ENCODE measurements at places on chromosomes 3 and 15. TPM values are rescaled to one million over a fixed set of nuclear protein-coding genes. Genes with fewer than 3 reads are reported as not detected.

Gene IL5RA
- not detected for polyA plus RNA-seq

Gene JAGN1
- 46.8 TPM for polyA plus RNA-seq

Gene CYP1A2
- polyA plus RNA-seq, result not detected

Gene FBXO40
- not detected for polyA plus RNA-seq

Gene FILIP1L
- 60.9 TPM for polyA plus RNA-seq

Gene PLCL2
- 1.4 TPM for polyA plus RNA-seq

Gene PLSCR4
- 40.3 TPM for polyA plus RNA-seq

Gene CCNB2
- 33.9 TPM for polyA plus RNA-seq

Gene RNU5B-1
- not detected for polyA plus RNA-seq

Gene BUB1B
- 10.2 TPM for polyA plus RNA-seq

Gene RAD18
- 17.7 TPM for polyA plus RNA-seq

Gene CHRNA7
- not detected for polyA plus RNA-seq

Gene ANKRD63
- not detected for polyA plus RNA-seq

Gene SLC2A2
- polyA plus RNA-seq, result not detected

Gene NAA50
- 154 TPM for polyA plus RNA-seq

Gene STAB1
- polyA plus RNA-seq, result not detected

Gene IL17RB
- polyA plus RNA-seq, result 0.79 TPM

Gene SPTSSB
- polyA plus RNA-seq, result not detected

Gene FETUB
- not detected for polyA plus RNA-seq

Gene TUSC7
- polyA plus RNA-seq, result not detected

Gene MYL3
- 0.68 TPM for polyA plus RNA-seq

Gene DPH3
- polyA plus RNA-seq, result 51.3 TPM

Gene CNTN6
- not detected for polyA plus RNA-seq

Gene CD86
- polyA plus RNA-seq, result not detected

Gene PARP16
- 7.7 TPM for polyA plus RNA-seq

Gene GATM
- polyA plus RNA-seq, result not detected

Gene TMCO5A
- not detected for polyA plus RNA-seq

Gene RPP25
- polyA plus RNA-seq, result 3.4 TPM

Gene C3orf22
- not detected for polyA plus RNA-seq

Gene MITF
- polyA plus RNA-seq, result 2.0 TPM

Gene SCAANT1
- not detected for polyA plus RNA-seq

Gene CLDN18
- polyA plus RNA-seq, result 0.18 TPM

Gene ZDHHC19
- polyA plus RNA-seq, result not detected

Gene CYP8B1
- polyA plus RNA-seq, result not detected

Gene RUBCN
- polyA plus RNA-seq, result 11.1 TPM

Gene GHSR
- polyA plus RNA-seq, result not detected

Gene HRH1
- polyA plus RNA-seq, result 8.1 TPM

Gene BOC
- polyA plus RNA-seq, result 21.6 TPM

Gene SEMA3B
- 7.6 TPM for polyA plus RNA-seq

Gene OR5K2
- not detected for polyA plus RNA-seq

Gene SLC15A2
- not detected for polyA plus RNA-seq

Gene CCRL2
- polyA plus RNA-seq, result not detected

Gene ACKR4
- 14.8 TPM for polyA plus RNA-seq

Gene SNRPN
- 108 TPM for polyA plus RNA-seq

Gene PPP1R14D
- polyA plus RNA-seq, result not detected
